ENCODE measurements at places on chromosomes 4 and X. TPM values are rescaled to one million over a fixed set of nuclear protein-coding genes. Genes with fewer than 3 reads are reported as not detected.

NDST3 gene
- not detected for total RNA-seq

SMARCA5 gene
- total RNA-seq, result 19.6 TPM

TASL gene
- not detected for total RNA-seq

CCSER1 gene
- not detected for total RNA-seq

SULT1B1 gene
- not detected for total RNA-seq

CPLX1 gene
- total RNA-seq, result 0.28 TPM

LINC00632 gene
- 1.3 TPM for total RNA-seq

NDNF gene
- total RNA-seq, result not detected

FRG2 gene
- 0.07 TPM for total RNA-seq

RHOXF1 gene
- not detected for total RNA-seq

FRG1 gene
- 37.9 TPM for total RNA-seq

MEPE gene
- total RNA-seq, result not detected

NDP gene
- total RNA-seq, result not detected

NHSL2 gene
- 0.53 TPM for total RNA-seq

FAM241A gene
- 0.86 TPM for total RNA-seq

KCNE5 gene
- total RNA-seq, result not detected

SLC2A9 gene
- total RNA-seq, result 0.50 TPM

NPY5R gene
- total RNA-seq, result not detected

GPR34 gene
- not detected for total RNA-seq

SLITRK2 gene
- total RNA-seq, result not detected

HOPX gene
- not detected for total RNA-seq

TCEAL2 gene
- not detected for total RNA-seq

AR gene
- 3.6 TPM for total RNA-seq

IL13RA2 gene
- total RNA-seq, result 0.60 TPM

IL3RA gene
- total RNA-seq, result 0.27 TPM

SPON2 gene
- total RNA-seq, result 0.27 TPM

NXF2 gene
- total RNA-seq, result not detected

ARMCX2 gene
- total RNA-seq, result not detected

PNMA5 gene
- not detected for total RNA-seq

MTMR8 gene
- total RNA-seq, result 0.45 TPM

CT45A6 gene
- total RNA-seq, result not detected

TMEM255A gene
- total RNA-seq, result 0.33 TPM

CSN1S1 gene
- total RNA-seq, result not detected

PNCK gene
- total RNA-seq, result 0.07 TPM

SAT1 gene
- total RNA-seq, result 379 TPM

HGFAC gene
- 0.09 TPM for total RNA-seq

All from A549 treated with dexamethasone at 1 μM for 4 hours (cell line).